ENCODE measurements at places on chromosomes 6 and 20. TPM values are rescaled to one million over a fixed set of nuclear protein-coding genes. Genes with fewer than 3 reads are reported as not detected.

The MYL9 gene
- polyA plus RNA-seq = 551 TPM

The ULBP1 gene
- polyA plus RNA-seq = 0.30 TPM

The PRSS16 gene
- polyA plus RNA-seq = not detected

The ZSWIM3 gene
- polyA plus RNA-seq = 4.2 TPM

The PNLDC1 gene
- 0.39 TPM for polyA plus RNA-seq

The REM1 gene
- polyA plus RNA-seq = 6.6 TPM

The AVP gene
- not detected for polyA plus RNA-seq

DNA sequence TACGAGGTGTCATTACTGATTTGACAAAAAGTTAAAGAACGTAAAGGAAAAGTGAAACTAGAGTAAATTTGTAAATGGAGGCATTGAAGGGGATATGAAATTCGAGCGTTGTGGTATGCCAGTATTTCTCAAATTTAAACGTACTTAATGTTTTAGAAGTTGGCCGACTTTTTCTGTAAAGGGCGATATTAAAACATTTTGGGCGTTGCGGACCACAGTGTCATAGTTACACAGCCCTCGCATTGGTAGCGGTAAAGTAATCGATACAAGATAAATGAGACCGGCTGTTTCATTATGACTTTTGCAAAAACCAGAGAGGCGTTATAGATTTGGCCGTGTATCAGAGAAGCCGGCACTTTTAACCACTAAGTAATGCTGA lies 39.6 kb downstream of the OR2B2 start:
- no peak for DNase-seq

DNA sequence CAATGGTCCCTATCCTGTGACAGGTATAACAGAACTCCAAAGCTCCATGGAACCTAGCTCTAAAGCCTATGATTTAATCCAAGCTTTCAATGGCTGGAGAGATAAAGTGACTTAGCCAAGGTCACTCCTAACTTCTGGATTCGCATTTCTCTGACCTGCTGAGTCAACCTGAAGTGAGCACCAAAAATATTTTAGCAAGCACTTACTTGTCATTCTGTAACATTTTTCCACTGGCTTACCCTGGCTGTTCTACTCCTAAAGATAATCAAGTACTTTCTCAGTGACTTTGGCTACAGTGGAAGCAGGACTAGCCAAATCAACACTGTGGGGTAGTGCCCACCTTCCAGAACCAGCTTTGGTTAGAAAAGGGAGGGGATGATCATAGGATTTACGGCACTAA lies 188.3 kb downstream of the OGFRL1 start:
- no peak for DNase-seq

GRCh38 chr6:6723921-6724538 lies 135.5 kb downstream of the LY86 start:
- no peak for DNase-seq

DNA sequence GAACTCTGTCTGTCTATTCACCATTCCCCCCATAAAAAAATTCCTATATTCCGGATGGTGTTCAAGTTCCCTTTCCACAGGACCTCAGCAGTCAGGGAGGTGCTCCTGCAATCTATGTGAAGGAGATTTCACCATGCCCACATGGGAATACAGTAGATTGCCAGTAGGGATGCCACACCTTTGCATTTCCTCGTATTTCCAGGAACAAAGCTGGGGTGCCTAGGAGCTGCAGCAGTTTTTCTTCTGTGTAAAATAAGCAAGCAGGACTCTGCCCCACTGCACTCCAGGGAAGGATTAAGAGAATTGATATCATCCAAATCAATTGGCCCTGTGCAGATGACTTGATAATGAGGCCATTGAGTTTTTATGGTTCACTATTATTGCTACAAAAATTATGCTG lies 7.4 kb upstream of the KIF16B start:
- no peak for DNase-seq

DNA sequence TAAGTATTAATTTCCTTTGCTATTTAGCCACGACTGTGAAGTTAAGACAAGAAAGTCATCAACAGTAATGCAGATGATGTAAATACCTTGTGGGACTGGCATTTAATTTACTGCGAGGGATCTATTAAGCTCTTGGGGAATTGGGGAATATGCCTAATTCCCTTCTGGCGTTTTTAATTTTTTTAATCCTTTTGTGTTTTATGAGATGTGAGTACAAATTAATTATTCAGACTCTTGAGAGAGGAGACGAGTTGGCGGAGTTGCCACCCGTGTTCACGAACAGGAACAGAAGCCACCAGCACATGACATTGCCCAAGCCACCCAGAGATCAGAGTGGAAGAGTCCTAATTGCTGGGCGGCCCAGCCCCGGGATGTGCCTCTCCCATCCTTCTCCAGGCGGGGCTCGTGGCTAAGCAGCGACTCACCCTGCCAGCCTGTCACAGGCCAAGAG lies 533 bp upstream of the CRYBG1 start:
- DNase-seq = no peak

DNA sequence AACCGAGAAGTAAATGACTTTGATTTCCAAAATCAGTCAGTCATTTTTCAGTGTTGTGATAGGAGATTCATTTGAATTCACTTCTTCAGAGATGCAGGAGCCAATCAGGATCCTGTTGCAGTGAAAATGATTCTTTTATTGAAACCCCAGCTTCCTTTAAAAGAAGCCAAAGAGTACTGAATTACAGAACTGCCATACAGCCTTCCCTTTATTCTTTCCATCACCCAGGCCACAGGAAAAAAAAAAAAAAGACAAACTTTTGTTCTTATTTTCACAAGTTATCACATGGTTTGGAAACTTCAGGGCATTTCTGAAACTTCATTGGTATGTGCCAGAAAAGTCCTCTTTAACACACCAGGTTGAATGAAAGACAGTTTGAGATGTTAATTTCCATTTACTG lies 1.8 kb upstream of the CARMIL1 start:
- DNase-seq = no peak

DNA sequence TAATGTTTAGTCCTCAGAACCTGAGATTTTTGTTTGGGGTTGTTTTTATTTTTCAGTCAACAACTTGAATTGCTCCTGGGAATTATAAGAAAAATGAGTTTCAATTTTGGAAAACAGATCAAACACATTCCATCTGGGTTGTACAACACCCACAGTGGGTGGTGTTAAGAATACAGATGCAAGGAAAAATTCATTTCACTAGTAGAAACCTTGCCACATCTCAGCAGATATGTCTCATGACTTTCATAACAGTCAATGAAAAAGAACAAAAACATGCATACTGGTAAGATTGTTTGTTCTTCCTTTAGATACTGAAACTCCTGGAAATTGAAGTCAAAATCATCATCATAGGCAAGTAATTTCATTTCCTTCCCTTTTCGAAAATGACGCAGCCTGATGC lies 78.9 kb downstream of the MOXD1 start:
- DNase-seq = no peak

- no peak for DNase-seq
Measured at GRCh38 chr6:3789896-3790558, 38.5 kb upstream of the PXDC1 start.

GRCh38 chr20:32978009-32978335 lies 26.3 kb downstream of the SUN5 start:
- DNase-seq = no peak

DNA sequence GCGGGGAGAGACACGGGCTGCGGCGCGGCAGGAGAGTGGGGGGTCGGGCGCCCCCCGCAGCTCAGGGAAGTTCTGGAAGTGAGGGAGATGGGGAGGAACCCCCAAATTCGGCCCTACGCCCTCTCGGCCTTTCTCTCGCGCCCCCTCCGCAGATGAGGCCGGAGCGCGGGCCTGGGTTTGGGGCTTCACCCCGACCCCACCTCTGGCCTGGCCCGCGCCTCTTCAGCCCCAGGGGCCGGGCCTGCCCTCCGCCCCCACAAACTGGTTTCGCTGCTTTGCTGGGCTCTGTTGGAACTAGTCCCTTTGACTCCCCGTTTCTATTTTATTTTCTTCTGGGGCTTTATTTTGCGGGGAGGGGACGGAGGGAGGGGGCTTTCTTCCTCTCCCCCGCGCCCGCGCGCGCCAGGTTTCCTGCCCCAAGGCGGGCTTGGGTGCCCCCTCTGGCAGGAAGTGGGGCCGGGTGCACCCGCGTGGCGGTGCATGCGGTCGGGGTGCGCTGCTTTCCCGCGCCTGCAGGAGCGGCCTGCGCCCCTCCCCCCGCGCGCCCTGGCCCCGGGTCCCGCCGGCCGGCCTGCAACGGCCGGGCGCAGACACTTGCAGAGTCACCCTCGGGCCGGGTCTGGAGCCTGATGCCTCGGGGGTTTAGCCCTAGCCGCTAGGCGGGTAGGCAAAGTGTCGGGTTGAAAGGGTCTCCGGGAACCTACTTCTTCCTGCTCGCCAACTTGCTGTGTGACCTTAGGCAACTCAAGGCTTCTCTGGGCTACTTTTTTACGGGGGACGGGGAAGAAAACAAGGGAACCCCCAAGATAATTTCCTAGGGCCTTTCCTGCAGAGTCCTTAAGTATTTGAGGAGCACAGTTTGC lies 1.3 kb downstream of the HMGA1 start:
- no peak for DNase-seq

- DNase-seq = no peak
Measured at GRCh38 chr20:18533978-18534644, 26.4 kb downstream of the SEC23B start.

DNA sequence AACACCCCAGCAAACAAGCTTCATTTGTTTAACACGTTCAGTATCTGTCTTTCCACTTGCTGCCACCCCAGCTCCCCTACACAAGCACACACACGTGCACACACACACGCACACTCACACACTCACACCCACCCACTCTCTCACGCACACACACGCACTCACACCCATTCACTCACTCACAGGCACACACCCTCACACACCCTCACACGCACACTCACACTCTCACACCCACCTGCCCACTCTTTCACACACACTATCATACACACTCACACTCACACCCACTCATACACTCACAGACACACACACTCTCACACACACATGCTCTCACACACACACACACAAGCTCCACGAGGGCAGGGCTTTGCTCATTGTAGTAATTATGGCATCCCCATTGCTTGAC lies 378.8 kb upstream of the SULF2 start:
- DNase-seq = no peak

GRCh38 chr6:64012351-64013001 lies 376.9 kb downstream of the PHF3 start:
- DNase-seq = peak; percentile 72

DNA sequence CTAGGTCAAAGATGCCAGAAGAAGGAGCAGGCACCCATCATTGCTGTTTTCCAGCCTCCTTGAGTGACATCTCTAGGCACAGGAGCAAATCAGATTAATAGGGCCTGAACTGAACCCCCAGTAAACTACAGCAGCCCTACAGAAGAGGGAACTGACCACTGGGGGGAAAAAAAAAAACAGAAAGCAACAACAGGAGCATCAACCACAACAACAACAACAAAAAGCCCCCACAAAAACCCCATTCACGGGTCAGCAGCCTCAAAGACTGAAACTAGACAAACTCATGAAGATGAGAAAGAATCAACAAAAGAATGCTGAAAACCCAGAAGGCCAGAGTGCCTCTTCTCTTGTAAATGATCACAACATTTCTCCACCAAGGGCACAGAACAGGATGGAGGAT lies 537.4 kb upstream of the BTBD3 start:
- DNase-seq = no peak

DNA sequence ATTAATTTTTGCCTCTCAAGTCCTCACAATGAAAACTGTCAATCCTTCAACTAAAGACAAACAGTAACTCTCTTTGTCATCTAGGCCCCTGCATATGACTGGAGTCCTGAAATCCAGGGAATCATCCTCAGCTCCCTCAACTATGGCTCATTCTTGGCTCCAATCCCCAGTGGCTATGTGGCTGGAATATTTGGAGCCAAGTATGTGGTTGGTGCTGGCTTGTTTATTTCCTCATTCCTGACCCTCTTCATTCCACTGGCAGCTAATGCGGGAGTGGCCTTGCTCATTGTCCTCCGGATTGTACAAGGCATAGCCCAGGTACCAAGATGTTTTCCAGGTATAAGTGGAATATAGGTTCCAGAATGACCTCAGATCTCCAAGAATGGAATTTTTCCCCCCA lies 15.4 kb downstream of the SLC17A4 start:
- no peak for DNase-seq

DNA sequence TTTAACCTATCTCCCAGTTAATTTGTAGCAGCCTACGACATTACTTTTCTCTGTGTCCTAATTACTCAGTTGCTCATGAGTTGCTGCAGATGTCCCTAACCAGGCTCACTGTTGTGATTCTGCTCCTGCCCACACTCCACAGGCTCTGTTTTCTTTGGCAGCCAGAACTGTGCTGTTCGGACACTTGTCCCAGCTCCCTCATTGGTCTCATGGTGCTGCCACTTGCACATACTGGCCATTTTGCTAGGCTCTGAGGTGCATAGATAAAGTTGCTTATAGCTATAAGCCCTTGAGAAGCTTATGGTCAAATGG lies 55.0 kb downstream of the NOX3 start:
- DNase-seq = no peak

GRCh38 chr20:37969949-37970855 lies 63.1 kb downstream of the TTI1 start:
- no peak for DNase-seq

- DNase-seq = no peak
Measured at GRCh38 chr6:57298741-57299140, 18.7 kb upstream of the PRIM2 start.

Measured in hindlimb muscle (tissue), 1 donor.